ENCODE measurements at places on chromosomes 6 and 20.
A peak's percentile ranks its signal among the peaks of the same experiment; 100 is the strongest.

DNA sequence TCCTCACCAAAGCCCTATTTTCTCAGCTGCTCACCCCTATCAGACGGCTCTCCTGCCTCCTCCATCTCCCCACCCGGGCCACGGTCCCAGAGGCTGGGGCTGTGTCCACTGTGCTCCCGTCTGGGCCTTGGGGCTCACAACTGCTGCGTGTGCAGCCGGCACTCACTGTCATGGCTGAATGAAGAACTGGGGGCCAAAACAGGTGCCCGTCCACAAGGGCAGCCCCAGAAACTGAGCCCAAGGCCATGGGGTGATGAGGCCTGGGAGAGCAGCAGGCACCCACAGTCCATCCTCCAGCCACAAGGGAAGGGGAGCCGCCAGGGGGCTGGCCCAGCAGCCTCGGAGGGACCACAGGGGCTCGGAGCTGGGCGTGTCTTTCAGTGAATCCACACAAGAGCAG is 159.5 kb downstream of the DLL1 start:
- no peak for DNase-seq

DNA sequence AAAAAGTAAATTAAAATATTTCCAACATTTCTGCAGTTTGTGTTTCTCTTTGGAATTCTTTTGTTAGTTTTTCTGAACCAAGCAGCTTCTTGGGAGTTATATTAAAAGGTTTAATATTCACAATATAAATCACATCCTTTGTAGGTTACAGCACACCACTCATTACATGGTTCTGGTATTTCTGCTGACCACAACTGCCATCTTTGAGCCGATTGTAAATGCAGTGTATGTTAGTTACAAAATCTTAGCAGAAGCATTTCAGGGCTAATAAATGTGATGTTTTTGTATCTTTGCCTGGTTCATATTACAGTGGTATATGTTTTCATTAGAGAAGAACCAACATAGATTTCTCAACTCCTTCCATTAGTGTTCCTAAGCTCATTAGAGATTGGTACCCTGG is 19.1 kb upstream of the TSHZ2 start:
- DNase-seq, result no peak

GRCh38 chr6:1798303-1798964 is 188.7 kb downstream of the FOXC1 start:
- DNase-seq, result no peak

GRCh38 chr6:338815-339262 is 46.6 kb downstream of the DUSP22 start:
- DNase-seq, result no peak

- DNase-seq, result no peak
Measured at GRCh38 chr20:17473659-17474058, 57.5 kb downstream of the BFSP1 start.

DNA sequence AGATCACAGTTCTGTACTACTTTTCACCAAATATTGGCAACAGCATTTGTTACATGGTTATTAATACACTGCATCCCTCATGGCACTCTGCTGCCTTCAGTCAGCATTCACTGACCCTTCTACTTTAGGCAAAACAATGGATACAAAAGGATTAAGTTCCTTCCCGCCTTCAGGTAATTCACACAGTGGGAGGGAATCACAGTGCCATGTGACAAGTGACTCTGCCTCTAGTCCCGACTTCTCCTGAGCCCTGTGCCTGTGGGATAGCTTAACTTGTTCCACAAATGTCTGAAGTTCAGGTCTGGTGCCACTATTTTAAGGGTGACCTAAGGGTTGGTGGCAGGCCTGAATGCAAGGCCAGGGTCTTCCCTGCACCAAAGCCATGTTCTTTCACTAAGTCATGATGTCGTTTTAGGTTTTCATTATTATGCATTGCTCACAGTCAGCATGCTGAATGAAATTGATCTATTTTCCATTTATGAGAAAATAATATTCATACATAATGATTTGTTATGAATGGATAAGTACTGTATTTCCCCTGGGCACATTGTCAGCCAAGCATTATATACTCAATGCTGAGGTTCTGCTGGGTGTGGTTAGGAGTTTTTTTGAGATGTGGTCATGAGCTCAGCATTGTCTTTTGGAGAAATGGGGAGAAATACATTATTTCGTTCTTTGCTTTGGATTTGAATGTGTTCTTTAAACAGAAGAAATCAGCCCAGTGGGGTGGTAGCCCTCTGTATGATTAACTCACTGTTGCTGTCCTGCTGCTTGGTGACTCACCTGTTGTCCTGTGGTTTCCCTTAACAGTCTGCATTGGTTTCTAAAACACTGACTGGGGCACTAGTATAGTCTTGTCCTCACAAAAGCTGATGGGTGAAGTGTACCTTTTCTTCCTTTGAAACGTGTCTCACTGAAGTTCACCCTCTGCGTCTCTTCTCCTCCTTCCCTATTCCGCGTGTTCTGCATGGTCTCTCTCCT is 66.4 kb downstream of the AFDN start:
- no peak for DNase-seq

DNA sequence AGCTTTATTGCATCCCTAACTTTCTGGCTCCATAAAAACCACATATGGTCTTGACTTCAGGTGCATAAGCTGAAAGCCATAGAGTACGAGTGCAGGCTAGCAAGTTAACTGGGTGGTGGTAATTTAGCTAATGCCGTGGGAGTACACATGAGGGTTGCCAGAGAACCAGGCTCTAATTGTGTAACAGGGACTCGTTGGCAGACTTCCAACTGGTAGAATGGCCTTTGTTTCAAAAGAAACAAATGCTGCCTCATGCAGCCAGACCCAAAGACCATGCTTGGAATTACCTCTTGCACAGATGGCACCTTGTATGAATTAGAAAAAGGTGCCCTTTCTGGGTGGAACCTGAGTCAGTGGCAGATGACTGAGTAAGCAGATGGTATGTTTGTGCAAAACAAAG is 73.2 kb downstream of the LY86 start:
- DNase-seq, result no peak

DNA sequence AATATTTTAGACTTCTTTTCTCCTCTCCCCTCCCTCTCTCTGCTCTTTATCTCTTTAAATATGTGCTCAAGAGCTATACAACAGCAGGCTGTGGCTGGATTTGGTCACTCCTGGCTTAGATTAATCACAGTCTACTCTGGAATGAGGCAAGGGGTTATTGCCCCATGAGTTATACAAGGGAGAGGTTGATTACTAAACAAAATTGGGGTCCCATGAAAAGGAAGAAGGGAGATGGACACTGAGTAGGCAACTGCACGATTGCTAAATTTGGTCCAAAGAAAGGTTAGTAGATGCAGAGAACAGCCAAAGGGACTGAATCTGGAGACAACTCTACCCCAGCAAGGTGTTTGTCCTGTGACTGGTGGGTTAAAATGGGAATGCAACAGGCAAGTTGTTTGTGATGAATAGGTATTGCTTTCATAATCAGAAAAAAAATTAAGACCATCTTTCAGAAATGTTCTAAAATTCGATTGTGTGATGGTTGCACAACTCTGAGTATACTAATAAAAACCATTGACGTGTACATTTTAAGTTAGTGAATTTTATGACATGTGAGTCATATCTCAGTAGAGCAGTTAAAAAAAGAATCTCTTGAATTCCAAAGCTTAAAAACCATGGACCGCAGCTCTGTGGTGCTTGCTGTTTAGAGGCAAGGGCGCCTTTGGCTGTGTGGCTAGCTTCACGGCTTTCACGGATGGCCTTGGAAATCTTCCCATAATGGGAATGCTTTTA is 57.1 kb downstream of the KIZ start:
- no peak for DNase-seq

DNA sequence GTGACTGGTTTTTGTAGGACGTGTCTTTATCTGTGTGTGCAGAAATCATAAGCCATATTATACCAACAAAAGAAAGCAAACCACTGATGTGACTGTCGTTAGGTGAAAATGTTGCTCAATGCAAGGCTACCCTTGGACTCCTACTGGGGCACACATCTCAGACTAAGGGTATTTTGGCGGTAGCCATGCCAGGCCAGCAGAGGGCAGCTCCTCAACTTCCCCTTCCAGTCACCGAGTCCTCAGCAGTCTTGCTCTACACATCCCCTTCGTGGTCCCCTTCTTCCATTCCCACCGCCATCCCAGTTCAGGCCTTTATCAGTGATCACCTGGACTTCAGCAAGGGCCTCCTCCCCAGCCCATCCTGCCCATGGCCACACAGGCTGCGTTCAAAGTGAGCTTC is 113.7 kb upstream of the GGTLC1 start:
- DNase-seq, result peak; percentile 63

GRCh38 chr20:31593221-31594001 is 11.7 kb upstream of the ID1 start:
- DNase-seq, result no peak

- DNase-seq, result no peak
Measured at GRCh38 chr6:168602576-168602975, 161.6 kb downstream of the SMOC2 start.

DNA sequence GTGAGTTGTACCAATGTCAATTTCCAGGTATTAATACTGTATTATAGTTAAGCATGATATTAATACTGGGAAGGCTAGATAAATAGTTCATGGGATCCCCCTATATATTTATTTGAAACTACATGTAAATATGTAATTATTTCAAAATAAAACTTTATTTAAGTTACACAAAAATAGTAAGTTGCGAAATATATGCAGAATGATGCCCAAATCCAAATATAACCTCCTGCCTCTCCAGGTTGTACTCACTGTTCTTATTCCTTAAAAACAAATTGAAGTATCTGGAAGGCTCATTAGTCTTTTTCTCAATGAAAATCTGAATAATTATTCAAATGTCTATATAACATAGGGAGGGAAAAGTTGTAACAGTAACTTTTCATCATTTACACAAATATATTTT is 161.9 kb upstream of the DEFB112 start:
- DNase-seq, result no peak

DNA sequence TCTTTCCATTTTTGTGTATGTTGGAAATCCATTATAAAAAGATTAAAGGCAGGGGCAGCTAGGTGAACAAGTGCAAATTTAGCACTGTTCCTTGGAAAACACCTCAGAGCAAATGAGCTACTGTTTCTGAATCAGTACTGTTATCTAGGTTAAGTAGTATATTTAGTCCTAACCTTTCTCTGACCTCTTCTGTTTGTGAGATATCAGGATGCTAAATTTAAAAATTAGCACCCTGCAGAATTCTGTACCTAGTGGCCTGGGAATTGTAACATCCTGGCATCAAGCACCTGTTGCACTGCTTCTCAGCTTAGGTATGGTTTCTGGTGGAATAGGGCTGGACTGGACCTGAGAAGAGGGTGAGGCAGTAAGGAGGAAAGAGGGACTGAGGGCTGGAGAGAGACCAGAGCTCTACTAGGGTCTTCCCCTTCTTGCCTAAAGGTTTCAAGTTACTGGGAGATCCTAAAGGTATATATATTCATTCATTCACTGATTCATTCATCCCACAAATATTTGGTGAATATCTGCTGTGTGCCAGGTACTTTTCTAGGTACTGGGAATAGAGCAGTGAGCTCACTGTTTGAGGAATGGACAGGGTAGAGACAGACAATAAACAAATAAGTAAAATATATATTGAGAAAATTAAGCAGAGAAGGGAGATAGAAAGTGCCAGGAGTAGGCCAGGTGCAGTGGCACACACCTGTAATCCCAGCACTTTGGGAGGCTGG is 5.2 kb downstream of the ZNF76 start:
- no peak for DNase-seq

GRCh38 chr6:43077333-43077809 is 1.3 kb downstream of the PTK7 start:
- no peak for DNase-seq

DNA sequence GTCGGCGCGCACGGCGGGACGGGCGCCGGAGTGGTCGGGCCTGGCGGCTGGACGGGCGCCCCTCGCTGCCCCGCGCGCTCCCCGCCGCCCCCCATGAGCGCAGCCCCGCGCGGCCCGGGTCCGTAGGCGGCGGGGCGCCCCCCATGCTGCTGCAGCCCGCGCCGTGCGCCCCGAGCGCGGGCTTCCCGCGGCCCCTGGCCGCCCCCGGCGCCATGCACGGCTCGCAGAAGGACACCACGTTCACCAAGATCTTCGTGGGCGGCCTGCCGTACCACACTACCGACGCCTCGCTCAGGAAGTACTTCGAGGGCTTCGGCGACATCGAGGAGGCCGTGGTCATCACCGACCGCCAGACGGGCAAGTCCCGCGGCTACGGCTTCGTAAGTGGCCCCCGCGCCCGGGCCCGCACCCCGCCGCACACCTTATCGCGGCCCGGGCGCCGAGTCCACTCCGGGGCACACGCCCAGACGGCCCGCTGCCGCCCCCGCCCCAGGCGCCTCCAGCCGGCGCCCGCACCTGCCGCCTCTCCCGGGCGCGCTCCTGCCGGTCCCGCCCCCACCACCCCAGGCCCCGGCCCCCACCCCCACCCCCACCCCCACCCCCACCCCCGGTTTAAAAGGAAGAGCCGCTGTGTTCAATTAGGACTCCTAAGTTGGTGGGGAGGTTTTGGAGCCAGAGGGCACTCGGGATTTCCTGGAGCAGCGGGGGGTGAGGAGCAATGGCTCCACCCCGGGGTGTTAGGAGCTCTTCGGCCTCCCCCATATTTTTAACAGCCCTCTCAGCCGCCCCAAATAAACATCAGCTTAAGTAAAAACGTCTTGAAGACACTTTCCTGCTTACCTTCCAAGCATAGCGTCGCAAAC is 474 bp downstream of the RBM38 start:
- no peak for DNase-seq

GRCh38 chr20:47272893-47273590 is 83.5 kb downstream of the ZMYND8 start:
- DNase-seq, result peak; percentile 43

- DNase-seq, result peak; percentile 53
Measured at GRCh38 chr6:142537612-142538478, 236.0 kb downstream of the ADGRG6 start.

- DNase-seq, result no peak
Measured at GRCh38 chr6:166415833-166416347, 33.1 kb upstream of the MPC1 start.

DNA sequence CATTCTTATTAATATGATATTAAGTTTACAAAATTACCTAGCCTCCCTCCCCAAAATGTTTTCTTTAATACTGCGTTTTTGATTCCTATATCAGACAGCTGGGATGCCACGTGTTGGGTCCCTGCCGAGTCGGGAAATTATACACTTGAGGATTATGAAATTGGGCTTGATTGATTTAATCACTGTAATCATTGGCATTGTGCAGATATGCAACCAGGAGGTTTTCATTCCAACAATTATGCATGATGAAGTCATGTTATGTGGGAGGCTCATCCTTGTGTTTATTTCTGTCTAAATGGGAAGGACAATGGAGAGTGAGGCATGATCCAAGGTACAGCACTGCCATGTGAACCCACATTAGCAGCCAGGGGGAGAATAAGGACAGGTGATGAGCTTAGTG is 30.6 kb upstream of the RIPOR2 start:
- no peak for DNase-seq

DNA sequence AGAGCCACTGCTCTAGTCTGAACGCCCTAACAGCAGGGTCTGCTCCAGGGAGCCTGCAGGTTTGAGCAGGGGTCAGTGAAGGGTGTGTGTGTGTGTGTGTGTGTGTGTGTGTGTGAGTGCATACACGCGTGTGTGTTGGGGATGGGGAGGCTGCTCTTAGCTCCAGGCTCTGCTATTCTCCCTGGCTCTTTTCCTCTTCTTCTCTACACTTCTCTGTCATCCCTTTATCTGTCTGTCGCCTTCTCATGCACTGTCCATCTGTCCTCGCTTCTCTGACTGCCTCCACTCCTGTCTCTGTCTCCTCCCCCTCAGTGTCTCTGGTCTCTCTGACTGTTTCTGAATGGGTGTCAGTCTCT is 3.4 kb upstream of the CDH22 start:
- DNase-seq, result no peak

- no peak for DNase-seq
Measured at GRCh38 chr6:34511915-34512737, 44.0 kb downstream of the SPDEF start.

GRCh38 chr20:56843386-56843785 is 214.3 kb downstream of the TFAP2C start:
- DNase-seq, result no peak

- DNase-seq, result no peak
Measured at GRCh38 chr6:63839485-63839884, 203.9 kb downstream of the PHF3 start.

Measured in Jurkat, Clone E6-1 (cell line).